Immature natural killer cell (primary cell): ENCODE measurements at places on chromosomes 2 and 18.

DNA sequence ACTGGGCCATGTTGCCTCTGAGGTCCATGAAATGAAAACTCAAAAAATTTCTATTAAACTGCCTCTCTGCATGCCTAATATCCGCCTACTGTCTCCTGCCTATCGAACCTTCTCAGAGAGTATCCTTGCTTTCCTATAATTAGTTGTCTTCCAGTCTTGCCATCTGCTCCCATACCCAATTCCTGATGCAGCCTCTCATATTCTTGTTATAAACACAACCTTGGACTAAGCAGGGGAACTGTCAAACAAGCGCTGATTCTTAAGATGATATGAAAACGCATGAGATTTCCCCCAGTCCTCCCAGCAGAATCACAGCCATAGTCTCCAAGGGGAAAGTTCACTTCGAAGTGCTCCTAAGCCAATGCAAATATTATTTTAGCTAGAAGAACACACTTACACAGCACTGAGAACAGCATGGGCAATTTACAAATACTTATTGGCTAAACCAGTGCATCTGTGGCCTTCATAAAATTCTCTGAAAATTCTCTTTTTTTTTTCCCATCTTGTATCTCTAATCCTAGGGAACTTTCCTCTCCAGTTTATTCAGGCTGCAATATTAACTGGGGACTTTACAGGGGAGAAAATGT is 471.6 kb downstream of the MBD2 start:
- H3K36me3 ChIP-seq = no peaks in the 10 kb centered on the region
- H3K4me3 ChIP-seq = no peak overlapping the region
- no peaks in the 10 kb centered on the region for H3K27me3 ChIP-seq
- no peak for DNase-seq

DNA sequence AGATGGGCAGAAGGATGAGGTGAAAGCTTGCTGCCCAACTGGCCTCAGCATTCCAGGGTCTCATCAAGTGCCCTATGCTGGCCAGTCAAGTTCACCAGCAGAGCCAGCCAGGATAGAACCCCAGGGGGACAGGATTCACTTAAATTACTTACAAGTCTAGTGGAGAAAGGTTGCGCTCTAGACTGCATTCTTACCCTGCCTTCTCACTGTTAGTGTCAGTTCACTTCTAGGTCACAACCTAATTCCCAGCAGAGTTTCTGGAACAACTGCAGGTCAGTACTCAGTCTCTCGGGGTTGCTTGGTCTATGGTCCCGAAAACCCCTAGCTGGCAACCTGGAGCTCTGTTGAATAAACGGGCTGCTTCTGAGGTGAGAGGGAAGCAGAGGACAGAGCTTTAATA is 32.9 kb upstream of the GALNT14 start:
- no peak overlapping the region for H3K27ac ChIP-seq
- no peaks in the 10 kb centered on the region for H3K36me3 ChIP-seq
- DNase-seq = no peak
- no peaks in the 10 kb centered on the region for H3K4me1 ChIP-seq
- no peak overlapping the region for H3K4me3 ChIP-seq
- H3K27me3 ChIP-seq = no peaks in the 10 kb centered on the region

DNA sequence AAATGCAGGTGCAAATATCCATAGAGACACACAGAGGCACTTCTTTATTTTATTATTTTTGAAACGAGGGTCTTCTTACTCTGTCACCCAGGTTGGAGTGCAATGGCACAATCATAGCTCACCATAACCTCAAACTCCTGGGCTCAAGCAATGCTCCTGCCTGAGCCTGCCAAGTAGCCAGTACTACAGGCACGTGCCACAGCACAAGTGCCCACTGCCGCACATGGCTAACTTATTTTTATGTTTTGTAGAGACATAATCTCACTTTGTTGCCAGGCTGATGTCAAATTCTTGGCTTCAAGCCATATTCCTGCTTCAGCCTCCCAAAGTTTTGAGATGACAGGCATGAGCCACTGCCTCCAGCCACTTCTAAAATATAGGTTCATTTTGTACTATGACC is 537.6 kb downstream of the THSD7B start:
- no peak overlapping the region for H3K27ac ChIP-seq
- no peaks in the 10 kb centered on the region for H3K4me1 ChIP-seq
- DNase-seq = no peak
- H3K27me3 ChIP-seq = no peaks in the 10 kb centered on the region
- no peak overlapping the region for H3K4me3 ChIP-seq
- no peaks in the 10 kb centered on the region for H3K36me3 ChIP-seq

DNA sequence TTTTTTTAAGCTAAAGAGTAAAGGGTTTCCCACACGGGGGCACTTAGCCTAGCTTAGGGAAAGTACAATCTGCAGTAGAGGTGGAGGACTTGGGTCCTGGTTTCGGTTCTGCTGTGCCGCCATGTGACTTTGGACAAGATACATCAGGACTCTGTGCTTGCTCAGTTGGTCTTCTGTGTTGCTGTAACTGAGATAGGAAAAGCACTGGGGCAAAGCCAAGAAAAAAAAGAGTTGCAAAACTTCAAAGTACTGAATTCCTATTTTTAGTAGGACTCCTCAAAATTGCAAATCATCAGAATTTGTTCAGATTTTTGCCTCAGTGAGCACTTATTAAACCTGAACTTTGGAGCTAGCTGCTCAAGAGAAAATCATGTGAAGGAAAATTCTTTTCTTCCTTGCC is 96.3 kb upstream of the STON1 start:
- no peaks in the 10 kb centered on the region for H3K4me1 ChIP-seq
- H3K36me3 ChIP-seq = no peaks in the 10 kb centered on the region
- no peak for DNase-seq

- H3K4me1 ChIP-seq = peaks cover 56% of the 10 kb centered on the region
- H3K4me3 ChIP-seq = no peak overlapping the region
- no peak for DNase-seq
- H3K36me3 ChIP-seq = no peaks in the 10 kb centered on the region
- no peak overlapping the region for H3K27ac ChIP-seq
These were observed 16.4 kb downstream of the CRIM1 start for GRCh38 chr2:36371928-36372391.

DNA sequence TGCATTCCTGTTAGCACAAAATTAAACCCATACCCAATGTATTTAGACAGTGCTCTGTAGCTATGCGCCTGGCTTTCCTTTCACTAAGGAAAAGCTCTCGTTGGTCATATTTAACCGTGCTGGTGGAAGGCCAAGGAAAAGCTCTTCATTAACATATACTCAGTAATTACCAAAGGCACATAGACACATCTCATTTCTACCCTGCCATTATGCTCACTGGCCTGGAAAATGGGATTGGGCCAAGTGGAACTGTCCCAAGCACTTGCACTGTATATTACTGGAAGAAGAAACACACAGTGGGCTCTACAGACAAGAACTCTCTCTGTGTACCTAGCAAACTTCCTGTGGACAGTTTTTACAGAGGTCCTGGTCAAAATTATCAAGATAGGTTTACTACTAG is 274.4 kb downstream of the ERBB4 start:
- H3K27ac ChIP-seq = no peak overlapping the region
- no peaks in the 10 kb centered on the region for H3K4me1 ChIP-seq
- no peaks in the 10 kb centered on the region for H3K27me3 ChIP-seq
- H3K4me3 ChIP-seq = no peak overlapping the region
- H3K36me3 ChIP-seq = no peaks in the 10 kb centered on the region

GRCh38 chr2:29834036-29834540 is 87.3 kb downstream of the ALK start:
- no peaks in the 10 kb centered on the region for H3K36me3 ChIP-seq
- peaks cover 3% of the 10 kb centered on the region for H3K27me3 ChIP-seq
- H3K4me1 ChIP-seq = no peaks in the 10 kb centered on the region
- DNase-seq = no peak
- no peak overlapping the region for H3K4me3 ChIP-seq

DNA sequence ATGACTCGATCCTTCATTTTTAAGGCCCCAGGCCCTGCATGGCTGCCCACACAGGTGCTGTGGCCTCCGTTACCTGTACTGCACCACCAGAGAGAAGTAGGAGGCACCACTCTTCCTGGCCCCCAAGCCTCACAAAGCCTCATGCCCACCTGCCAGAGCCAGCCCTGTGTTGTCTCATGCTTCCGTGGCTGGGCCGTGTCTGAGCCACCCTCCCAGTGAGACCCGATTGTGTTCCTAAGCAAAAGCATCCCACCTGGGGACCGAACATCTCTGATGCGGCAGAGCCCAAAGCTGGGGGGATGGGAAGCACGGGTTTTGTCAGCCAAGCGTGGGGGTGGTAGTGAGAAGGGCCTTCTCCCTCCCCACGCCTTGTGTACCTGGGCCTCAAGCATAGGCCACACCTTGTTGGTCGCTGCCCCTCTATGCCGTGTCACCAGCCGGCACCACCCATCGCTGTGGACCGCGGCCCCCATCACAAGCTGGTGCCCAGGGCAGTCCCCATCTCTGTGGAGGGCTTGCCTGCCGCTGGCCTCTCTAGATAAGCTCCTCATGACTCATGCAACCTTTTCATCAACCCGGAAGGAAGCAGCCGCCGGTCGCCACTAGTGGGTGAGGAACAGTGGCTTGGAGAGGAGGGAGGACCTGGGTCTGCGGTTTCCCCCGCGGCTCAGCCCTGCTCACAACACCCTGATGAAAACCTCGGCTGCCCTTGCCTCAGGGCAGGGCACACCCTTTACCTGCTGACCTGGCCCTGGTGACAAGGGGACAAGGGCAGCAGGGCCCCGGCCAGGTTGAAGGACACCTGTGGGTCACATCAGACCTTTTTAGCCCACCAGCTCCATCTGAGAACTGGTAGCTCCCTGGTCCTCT is 2.7 kb upstream of the RNPEPL1 start:
- H3K27me3 ChIP-seq = peaks cover 29% of the 10 kb centered on the region
- H3K4me1 ChIP-seq = peaks cover 79% of the 10 kb centered on the region
- H3K4me3 ChIP-seq = peak overlapping the region; percentile 92

- H3K4me3 ChIP-seq = no peak overlapping the region
- H3K4me1 ChIP-seq = no peaks in the 10 kb centered on the region
- H3K36me3 ChIP-seq = peaks cover 44% of the 10 kb centered on the region
These were observed 148.9 kb upstream of the CCDC195 start for GRCh38 chr2:224865016-224865415.

DNA sequence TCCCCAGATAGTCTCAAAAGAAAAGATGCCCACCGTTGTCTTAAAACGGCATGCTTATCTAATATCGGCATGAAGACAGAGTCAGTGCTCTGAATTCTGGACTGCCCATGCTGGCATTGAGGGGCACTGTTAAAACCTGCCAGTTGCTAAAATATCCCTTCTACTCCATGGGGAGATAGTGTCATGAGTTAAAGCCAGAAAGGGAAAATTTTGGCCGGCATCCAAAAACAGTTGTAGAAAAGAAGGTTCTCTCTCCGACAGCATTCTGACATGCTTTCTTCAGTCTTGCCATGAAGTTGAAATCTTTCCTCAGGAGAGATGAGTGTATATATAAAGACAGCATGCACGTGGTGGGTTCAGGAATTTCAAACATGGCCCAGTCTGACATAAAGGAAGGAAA is 401.3 kb upstream of the PIK3C3 start:
- H3K36me3 ChIP-seq = no peaks in the 10 kb centered on the region
- DNase-seq = no peak
- H3K27ac ChIP-seq = no peak overlapping the region
- no peaks in the 10 kb centered on the region for H3K27me3 ChIP-seq

DNA sequence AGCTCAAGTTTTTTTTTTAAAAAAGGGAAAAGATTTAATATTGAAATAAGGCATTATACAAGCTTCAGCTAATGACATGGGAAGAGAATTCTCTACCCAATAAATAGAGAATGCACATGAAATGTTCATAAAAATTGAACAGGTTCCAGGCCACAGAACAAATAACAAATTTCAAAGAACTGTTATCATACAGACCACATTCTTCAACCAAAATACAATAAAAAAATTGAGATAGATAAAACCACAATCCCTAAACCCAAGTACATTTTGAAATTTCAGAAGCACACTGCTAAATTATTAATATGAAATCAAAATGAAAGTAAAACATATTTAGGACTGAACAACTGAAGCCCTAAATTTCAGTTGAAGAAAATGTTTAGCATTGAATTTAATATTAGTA is 89.6 kb downstream of the BCL2 start:
- peaks cover 30% of the 10 kb centered on the region for H3K4me1 ChIP-seq
- peak overlapping the region; percentile 79 for H3K4me3 ChIP-seq
- no peaks in the 10 kb centered on the region for H3K27me3 ChIP-seq
- H3K27ac ChIP-seq = peak overlapping the region; percentile 80

- no peak overlapping the region for H3K27ac ChIP-seq
- peaks cover 7% of the 10 kb centered on the region for H3K27me3 ChIP-seq
- no peak for DNase-seq
- H3K4me3 ChIP-seq = no peak overlapping the region
- no peaks in the 10 kb centered on the region for H3K36me3 ChIP-seq
These were observed 365.9 kb upstream of the HS6ST1 start for GRCh38 chr2:128684523-128684922.

- H3K27me3 ChIP-seq = peaks cover 1% of the 10 kb centered on the region
- DNase-seq = no peak
- H3K27ac ChIP-seq = no peak overlapping the region
These were observed 67.7 kb upstream of the CTLA4 start for GRCh38 chr2:203799908-203800307.

DNA sequence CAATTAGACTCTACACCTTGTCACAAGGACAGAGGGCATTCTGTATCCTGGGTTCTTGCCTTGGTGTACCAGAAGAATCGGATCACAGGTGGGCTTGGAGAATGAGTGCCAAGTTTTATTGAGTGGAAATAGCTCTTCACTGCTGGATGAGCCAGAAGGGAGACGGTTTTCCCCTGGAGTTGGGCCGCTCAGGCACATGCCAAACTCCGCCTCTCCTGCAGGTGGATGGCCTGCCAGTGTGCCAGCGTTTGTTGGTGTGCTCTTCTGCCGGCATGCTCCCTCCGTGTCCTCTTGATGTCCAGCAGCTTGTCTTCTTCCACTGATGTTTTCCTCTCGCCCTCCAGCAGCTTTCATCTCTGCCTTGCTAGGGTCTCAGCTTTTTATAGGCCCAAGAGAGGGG is 115.5 kb upstream of the RAB27B start:
- peaks cover 38% of the 10 kb centered on the region for H3K4me1 ChIP-seq
- no peak overlapping the region for H3K4me3 ChIP-seq
- peaks cover 1% of the 10 kb centered on the region for H3K27me3 ChIP-seq

DNA sequence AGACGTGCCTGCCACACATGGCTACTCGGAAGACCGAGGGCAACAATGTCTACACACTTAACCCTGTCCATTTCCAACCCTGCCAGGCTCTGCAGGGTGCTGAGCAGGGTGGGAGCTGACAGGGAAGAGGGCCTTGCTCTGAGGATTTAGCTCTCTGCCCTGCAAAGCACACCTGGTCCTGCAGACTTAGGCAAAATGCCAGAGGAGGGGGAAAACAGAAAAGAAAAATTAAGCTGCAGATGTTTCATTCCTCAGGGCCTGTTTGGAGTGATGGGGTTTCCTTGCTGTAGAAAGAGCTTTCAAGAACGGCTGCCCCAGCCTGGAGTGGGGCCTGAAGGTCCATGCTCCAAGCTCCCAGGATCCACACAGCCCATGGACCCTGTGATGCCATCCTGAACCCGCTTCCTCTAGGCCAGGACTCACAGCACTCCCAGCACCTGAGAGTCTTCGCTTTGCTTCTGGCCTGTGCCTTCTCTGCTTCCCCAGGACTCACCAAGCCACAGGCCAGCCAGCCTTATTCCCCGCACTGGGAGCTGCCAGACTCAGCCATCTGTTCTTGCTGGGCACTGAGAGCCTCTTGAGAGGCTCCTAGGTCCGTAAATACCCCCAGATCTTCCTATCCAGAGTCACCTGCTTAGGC is 9.1 kb upstream of the TEX51 start:
- peaks cover 6% of the 10 kb centered on the region for H3K27me3 ChIP-seq
- H3K4me1 ChIP-seq = peaks cover 3% of the 10 kb centered on the region
- no peak for DNase-seq
- no peak overlapping the region for H3K27ac ChIP-seq
- no peaks in the 10 kb centered on the region for H3K36me3 ChIP-seq
- no peak overlapping the region for H3K4me3 ChIP-seq
